ENCODE measurements at places on chromosomes 2 and 18.

DNA sequence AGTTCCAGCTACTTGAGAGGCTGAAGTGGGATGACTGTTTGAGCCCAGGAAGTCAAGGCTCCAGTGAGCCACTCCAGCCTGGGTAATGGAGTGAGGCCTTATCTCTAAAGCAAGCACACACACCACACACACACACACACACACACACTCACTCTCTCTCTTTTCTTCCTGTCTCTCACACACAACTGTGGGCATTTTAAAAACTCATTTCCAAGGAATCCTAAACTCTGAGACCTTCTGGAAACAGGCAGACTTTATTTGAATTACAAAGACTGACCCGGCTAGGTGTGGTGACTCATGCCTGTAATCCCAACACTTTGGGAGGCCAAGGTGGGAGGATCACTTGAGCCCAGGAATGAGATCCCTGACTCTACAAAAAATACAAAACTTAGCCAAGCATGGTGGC is 21.3 kb downstream of the WDSUB1 start:
- DNase-seq: no peak

- DNase-seq: no peak
Observed at GRCh38 chr18:68676913-68677312, 38.0 kb downstream of the TMX3 start.

DNA sequence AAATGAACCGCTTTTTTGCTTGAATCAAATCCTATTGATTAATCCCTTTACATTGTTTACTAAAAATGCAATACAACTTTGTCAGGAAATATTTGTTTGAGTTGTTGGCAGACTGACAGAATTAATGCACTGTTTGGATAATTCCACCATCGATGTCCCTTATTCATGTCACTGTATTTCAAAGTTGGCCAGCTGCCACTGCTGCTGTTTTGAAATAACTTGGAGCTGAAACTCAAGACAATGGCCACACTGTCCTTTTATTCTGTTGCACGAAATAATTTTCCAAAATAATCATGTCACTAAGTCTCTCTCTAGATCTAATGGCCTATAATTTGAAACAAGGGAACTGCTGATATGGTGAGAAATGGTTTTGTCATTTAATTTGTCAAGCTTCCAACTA is 55.2 kb upstream of the PAX3 start:
- no peak for DNase-seq

GRCh38 chr2:71695235-71696120 is 242.1 kb downstream of the DYSF start:
- DNase-seq: no peak

DNA sequence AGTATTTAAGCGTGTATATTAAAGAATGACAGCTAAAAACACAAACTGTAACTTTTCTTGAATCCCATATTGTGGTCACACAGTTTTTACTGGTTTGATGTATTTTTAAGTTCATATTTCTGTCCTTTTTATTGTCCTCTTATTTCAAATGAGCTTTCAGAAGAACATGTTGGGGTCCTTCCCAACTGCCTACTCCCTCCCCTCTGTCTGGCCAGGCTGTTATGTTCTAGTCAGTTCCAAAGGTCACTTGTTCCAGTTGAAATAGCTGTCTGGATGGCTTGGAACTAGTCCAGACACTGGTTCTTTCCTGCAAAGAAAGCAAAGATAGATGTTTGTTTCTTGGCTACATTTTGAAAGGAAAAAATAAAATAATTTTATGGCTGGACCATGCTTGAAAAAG is 306.9 kb downstream of the GULP1 start:
- no peak for DNase-seq

DNA sequence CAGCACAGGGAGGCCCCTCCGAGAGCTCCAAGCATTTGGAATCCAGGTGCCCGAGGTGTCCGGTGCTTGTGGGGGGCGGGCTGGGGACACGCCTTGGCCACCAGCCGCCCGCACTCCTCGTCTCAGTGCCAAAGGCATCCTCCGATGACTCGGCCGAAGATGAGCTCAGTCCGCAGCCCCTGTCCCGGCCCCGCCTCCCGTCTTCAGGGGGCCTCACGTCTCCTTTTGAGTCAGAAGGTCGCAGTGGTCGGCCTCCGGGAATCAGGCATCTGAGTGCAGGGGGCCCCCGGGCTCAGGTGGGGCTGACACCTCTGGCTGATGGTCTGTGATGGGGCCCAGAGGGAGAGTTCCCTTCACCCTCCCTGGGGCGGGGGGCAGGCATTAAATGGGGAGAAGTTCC is 74.8 kb downstream of the NFATC1 start:
- DNase-seq: no peak

DNA sequence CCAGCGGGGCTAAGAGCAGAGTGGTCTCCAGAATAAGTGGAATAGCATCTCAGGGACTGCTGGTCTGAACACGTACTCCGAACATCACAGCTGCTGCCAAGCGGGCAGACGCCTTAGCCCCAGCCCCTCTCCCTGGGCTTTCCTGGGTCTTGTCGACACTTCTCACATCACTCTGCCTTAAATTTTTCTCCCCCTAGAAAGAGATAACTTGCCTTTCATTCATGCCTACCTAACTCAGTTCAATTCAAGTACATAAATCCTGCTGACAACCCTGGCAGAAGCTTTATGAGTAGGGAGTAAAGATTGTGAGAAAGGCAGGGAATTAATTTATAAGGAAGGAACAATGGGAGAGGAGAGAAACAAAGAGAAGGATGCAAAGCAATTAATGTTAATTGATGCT is 202.9 kb upstream of the TNP1 start:
- DNase-seq: no peak

GRCh38 chr2:237551071-237551574 is 15.3 kb upstream of the PRLH start:
- no peak for DNase-seq

DNA sequence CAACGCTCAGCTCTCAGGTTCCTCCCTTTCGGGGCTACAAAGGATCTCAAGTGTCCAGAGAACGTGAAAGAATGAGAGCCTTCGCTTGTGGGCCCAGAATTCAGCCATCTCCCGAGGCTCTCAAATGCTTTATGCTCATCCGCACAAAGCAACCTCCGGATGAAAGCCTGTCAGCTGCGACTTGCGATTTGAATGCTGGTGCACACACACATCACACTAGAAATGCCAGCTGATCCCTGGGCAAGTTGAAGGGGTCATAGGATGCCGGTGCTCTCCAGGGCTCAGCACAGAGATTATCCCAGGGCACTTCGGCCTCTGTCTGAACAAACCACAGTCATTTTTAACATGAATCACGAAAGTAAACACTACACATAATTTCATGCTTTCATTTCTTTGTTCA is 141.8 kb upstream of the MYT1L start:
- no peak for DNase-seq

DNA sequence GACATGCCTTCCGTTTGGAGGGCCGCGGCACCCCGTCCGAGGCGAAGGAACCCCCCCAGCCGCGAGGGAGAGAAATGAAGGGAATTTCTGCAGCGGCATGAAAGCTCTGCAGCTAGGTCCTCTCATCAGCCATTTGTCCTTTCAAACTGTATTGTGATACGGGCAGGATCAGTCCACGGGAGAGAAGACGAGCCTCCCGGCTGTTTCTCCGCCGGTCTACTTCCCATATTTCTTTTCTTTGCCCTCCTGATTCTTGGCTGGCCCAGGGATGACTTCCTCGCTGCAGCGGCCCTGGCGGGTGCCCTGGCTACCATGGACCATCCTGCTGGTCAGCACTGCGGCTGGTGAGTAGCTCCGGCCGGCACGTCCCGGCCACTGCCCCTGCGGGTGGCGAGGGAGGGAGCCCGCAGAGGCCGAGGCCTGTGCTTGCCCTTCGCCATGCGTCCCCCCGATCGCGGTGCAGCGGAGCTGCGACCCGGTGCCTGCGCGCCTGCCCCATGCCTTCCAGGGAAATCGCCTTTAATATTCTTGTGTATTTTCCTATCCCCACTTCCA is 1.2 kb downstream of the BMPR2 start:
- DNase-seq: no peak

GRCh38 chr18:67402543-67402942 is 114.0 kb downstream of the DSEL start:
- DNase-seq: no peak

DNA sequence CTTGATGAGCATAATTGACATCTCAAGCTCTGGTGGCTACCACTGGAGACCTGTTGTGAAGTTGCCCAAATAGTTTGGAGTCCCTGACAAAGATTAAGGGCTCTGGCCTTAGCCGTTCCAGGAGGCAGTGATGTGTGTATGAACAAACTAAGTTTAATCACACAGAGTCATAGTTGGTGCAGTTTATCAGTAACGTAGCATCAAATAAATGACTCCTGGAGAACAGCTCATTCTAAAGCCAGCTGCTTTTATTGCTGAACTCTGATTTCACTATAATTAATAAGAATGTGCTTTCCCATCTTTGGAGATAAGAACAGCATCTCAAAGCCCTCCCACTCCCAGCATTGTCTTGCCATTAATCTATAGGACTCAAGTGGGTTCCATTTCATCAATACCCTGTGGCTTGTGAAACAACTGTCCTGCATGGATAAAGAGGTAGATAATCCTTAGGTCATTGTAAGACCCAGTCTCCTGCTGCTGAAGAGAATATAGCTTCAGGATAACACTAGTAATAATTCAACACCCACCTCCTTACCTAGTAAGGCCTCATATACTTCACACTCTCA is 211.4 kb upstream of the THUMPD2 start:
- DNase-seq: no peak

DNA sequence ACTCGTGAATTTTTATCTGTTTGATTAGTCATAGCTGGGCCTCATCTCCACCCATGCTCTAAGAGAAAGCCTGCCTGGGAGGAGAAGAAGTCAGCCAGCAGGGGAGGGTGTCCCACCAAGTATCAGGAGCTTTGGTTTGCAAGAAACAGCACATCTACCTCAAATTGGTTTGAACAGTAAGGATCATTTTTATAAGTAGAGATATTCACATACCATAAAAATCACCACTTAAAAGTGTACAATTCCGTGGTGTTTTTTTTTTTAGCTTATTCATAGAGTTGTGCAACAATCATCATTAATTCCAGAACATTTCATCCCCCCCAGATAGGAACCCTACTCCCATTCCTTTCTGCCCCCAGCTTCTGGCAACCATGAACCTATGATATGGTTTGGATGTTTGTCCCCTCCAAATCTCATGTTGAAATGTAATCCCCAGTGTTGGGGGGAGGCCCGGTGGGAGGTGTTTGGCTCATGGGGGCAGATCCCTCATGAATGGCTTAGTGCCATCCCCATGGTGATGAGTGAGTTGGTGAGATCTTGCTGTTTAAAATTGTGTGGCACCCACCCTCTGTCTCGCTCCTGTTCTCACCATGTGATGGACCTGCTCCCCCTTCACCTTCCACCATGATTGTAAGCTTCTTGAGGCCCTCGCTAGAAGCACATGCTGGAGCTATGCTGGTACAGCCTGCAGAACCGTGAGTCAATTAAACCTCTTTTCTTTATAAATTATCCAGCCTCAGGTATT is 36.2 kb upstream of the HS6ST1 start:
- no peak for DNase-seq

DNA sequence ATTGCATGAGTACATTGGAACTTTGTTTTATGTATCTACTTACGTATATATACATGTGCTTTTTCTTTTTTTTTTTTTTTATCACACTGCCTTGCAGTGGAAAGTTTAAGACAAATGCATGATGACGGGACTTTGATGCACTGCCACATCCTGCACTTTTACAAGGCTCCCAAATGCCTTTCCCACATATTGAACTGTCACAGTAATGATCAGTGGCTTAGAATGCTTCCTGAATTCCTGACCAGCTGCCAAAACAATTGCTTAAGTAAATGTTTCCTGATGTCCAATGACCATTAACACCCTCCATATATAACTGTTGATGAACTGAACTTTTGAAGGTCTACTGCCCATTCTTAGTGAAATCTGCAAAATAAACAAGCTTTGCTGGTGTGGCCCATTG is 60.2 kb downstream of the LYPD6B start:
- DNase-seq: no peak

GRCh38 chr2:95353055-95353575 is 49.4 kb upstream of the FAHD2A start:
- DNase-seq: no peak

- no peak for DNase-seq
Observed at GRCh38 chr2:20617892-20618467, 32.9 kb downstream of the HS1BP3 start.

DNA sequence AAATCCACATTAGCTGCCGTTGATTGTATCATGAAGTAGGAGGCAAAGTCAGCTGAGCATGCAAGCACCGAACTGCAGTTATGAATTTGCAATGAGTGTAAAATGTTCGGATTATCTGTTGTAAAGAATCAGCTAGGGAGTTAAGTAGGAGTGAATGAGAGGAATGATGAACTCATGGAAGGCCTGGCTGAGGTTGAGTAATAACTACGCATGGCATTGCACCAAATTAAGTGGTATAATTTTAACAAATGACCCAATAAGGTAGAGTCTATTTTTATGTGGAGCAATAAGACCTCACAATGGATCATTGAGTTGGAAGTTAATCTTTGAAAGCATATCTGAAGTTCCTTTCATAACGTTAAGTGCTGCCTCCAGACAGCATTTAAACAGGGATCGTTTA is 288.2 kb upstream of the CHST9 start:
- DNase-seq: no peak

GRCh38 chr2:174035117-174035635 is 70.0 kb upstream of the SP3 start:
- DNase-seq: no peak
